ENCODE measurements at places on chromosomes 4 and X.

- DNase-seq = no peak
Observed at GRCh38 chr4:182716192-182716591, 201.0 kb downstream of the DCTD start.

GRCh38 chrX:104166735-104167436, 633 bp downstream of the FAM199X start:
- DNase-seq = no peak

DNA sequence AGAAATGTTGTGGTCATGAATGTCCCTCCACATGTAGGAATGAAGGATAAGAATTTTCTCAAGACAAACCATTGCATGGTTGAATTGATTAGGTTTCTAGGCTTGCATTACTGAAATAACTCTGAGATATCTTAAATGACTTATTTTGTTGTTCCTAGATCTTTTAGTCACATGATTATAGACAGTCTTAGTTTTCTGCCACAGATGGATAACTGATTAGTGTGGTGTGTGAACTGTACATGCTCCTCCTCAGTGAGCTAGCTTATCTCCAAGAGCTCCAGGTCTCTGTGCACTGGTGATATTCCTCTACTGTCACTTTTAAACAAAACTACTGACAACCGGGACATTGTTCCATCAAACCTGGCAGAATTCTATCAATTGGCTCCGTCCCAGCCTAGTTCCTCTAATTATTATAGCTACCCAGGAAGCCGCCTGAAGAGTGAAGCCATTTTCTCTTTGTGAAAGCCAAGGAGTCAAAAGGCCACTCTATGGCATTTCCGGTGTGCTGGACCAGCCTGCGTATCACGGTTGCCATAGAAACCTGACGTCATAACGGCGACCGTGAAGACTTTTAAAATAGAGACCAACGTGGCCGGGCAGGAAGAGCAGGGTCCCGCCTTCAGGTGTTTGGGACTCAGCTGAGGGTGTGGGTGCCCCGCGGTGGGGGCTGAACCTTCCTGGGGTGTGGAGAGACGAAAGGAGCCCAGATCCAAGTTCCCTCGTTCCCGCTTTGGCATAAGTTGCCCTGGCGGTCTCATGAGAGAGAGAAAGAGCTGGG, 28.1 kb downstream of the BEX3 start:
- DNase-seq = peak; percentile 65

GRCh38 chrX:39869846-39870601, 227.7 kb downstream of the BCOR start:
- peak; percentile 41 for DNase-seq

GRCh38 chr4:186642530-186642929, 81.1 kb downstream of the FAT1 start:
- no peak for DNase-seq

DNA sequence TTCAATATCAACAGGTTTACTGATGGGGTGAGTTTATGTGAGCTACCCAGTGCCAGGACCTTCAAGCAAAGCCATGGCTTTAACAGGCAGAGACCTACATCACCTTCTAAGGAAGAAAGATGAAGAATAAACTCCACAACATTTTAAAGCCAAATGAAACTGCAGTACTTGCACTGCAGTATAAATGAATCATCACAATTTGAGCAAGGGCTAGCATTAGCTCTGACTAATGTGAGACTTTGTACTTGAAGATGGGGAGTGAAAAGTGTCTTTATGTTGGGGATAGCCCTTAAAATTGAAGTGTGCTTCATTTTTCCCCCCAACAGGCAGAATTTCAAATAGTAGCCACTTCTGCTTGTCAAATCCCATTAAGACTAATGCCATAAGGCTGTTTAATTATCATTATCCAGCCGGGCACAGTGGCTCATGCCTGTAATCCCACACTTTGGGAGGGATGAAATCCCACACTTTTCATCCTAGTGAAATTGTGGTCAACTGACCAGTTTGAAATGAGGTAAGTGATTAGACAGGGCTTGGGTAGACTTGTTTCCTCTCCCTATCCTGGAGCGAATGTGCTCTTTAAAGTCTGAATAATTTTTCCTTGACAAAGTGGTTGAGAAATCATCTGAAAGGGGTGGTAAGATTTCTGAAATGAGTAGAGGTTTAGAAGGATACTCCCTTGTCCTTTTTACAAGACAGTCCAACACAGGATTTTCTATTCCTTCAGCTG, 27.2 kb upstream of the GPR34 start:
- DNase-seq = no peak

DNA sequence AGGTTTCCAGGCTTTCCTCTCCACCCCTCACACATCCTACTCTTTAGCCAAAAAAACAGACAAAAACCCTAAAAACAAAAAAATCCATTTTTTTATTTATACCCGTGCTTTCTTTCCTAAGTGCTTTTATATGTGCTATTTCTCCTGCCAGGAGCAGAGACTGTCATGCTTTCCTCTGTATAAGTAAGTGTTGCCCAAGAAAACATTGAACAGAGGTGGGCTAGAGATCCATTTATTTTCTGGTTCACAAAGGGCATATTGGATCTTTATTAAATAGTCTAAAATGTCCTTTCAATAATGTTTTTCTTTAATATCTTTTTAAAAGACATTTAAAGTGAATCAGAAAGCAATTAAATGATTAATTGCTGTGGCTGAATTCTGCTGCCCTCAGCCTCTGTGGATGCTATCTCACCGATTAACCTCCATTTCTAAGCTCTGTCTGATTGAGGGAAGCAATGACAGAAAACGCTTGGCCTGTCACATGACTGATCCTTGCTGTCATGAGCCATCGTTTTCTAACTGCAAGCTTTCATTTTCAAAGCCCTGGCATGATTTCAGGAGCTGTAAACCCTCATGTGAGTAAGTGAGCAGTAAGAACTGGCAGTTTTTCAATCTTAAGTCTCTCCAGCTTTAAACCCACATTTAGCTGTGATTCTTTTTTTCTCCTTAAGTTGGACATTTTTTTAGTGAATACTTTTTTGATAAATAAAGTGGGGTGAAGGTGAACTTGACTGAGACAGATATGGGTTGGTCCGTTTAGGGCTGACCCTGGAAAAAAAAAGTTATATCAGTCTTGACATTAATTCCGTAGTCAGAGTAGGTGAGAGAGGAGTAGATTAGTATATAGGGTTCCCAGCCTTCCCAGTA, 180.7 kb upstream of the PGRMC2 start:
- DNase-seq = peak; percentile 27

DNA sequence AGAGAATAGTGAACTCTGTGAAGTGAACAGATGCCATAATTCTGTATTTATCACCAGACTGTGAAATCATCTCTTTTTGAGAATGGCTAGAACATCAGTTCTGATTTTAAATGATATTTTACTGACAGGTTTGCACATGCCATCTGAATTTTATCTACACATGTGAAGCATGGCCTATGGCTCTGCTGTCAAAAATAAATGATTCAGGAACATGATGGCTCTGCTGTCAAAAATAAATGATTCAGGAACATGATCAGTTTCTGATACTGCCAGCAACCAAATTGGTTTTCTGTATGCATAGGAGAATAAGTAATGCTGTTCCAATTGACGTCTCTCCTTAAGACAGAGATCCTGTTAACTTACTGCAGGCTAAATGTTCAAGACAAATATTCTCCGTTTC, 70.6 kb upstream of the TLL1 start:
- DNase-seq = no peak

GRCh38 chrX:40460926-40461325, 119.8 kb upstream of the ATP6AP2 start:
- DNase-seq = no peak

DNA sequence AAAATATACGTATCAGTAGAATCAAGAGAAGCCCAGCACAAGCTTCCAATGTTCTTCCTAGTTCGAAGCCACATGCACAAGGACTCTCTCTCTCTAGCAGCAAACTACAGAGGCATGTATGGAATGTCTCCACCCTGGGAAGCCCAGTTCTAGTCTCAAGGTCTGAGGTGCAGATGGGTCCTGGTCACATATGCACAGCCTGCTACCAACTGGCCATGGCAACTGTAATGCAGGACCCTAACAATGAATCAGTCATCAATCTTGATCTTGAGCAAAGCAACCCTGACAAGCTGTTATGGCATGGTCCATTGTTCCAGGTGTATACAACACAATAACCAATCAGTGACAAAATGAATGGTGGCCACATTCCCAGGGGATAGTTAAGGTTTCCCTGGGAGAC, 55.8 kb downstream of the MBNL3 start:
- DNase-seq = no peak

DNA sequence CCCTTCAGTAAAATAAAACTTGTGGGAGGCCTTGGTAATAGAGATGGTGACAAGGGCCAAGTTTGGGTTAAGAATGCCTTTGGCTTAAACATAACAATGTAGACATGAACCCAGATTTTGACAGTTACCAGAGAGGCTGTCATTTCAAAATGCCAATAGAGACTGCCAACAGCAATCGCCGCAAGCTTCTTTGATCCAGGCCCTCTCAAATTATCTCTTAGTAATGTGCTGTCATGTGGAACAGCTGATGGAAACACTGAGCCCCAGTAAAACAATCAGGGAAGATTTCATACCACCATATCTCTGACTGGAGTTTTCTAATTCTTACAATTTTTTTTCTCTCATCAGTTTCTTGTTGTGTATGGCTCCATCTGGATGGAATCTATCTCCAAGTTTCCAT, 80.5 kb downstream of the ZNF330 start:
- no peak for DNase-seq

GRCh38 chr4:178752954-178753525, 1310.8 kb upstream of the AGA start:
- no peak for DNase-seq

DNA sequence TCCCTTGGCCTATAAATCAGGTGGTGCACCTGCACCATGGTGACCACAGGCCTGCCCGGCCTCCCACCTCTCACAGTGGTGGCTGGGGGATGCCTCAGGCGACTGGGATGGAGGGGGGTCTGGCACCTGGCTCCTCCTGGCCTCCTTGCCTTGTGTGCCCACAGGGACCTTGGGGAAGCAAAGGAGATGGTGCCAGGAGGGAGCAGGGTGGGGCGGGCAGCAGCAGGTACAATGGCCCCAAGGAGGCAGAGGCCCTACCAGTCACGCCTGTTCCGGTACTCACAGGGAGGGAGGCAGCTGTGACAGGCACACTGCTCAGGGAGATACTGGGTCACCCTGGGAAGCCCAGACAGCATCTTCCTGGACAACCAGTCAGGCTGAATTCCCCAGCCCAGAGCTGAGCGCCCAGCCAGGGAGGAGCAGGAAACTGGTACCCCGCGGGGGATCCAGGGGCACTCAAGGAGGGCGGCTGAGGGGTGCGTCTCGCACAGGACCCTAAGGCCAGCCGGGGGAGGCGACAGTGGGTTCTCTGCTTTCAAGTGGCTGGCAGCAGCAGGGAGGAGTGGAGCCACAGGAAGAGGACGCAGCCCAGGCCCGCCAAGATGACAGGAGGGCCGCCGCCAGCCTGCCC, 1.2 kb upstream of the TREX2 start:
- DNase-seq = no peak

DNA sequence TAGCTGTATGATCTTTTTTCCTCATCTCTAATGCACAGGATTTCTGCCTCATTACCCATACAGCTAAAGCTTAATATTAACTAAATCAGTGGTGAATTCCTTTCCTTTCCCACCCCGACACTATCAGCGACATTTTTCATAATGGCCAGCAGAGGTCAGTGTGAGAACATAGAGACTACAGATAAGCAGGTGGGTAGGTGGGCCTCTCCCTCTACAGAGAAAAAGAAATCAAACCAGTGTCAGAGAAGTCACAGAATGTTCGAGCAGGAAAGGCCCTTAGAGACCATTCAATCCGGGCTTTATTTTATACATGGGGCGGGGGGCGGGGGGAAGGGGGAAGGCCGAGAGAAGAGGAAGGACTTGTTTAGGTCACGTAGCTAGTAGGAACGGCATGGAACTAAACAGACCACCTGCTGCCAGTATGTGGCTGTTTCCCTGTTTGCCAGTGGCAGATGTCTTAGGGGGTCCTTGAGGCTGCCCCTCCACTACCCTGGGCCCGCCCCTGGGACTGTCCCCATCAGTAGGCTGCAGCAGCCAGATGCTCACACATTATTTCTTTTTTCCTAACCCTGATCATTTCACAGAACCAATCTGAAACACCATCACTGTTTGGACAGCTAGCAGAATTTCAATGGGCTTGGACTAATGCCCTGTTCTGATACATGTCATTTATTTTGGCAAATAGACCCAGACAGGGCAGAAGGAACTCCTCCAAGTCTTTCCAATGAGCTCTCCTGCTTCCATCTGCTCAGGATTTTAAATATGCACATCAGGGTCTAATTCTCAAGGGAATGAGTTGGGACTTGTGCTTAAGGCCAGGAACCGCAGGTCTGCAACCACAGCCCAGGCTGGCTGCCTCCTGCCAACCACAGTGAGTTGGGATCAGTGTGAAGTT, 133.4 kb downstream of the ATG4A start:
- peak; percentile 2 for DNase-seq

GRCh38 chr4:153933915-153934687, 145.2 kb upstream of the SFRP2 start:
- DNase-seq = no peak

GRCh38 chr4:73067971-73068394, 1.5 kb downstream of the COX18 start:
- peak; percentile 2 for DNase-seq

DNA sequence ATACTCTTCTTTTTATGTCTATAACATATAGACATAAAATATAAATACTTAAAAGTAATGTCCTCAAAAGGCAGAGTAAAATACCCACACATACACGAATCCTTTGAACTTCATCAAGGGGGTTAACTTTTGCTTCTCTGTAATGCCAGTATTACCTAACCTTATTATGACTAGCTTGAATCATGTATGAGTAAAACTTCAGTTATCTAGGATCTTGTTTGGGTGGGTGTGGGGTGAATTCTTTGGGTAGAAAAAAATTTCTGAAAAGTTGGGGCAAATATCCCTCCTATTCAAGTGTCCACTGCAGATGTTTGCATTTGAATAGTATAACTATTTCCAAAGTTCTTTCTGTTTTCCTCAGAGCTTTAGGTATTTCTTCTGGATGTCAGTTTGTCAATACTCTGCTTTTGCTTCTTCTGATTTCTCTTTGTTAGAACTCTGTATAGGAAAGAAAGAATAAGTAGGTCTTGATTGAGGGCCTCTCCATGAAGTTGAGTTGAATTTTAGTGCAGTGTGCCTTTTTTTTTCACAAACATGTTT, 173.8 kb downstream of the ADGRL3 start:
- no peak for DNase-seq

DNA sequence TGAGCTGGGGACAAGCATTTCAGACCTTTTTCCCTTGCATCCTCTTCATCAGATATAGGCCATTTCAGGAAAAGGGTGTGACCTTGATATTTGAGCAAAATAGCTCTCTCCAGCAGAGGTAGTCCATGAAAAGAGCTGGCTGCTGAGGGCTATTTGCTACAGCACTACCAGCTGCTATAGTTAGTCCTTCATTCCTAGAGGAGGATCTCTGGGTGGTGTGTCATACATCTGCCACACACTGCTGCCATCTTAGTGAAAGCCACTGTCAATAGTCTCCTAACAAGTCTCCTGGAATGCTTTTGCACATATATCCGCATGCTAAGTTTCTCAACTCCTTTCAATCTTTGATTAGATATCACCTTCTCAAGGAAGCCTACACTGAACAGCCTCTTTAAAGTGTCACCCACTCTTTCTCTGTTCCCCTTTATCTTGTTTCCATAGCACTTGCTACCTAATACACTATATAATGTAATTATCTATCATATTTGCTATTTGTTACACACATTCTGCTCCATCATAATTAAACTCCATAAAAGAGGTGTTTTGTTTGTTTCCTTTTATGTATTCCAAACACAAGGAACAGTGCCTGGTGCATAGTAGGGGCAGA, 131.9 kb downstream of the TBC1D19 start:
- DNase-seq = no peak

Data from LoVo (cell line).